ENCODE measurements at places on chromosomes 7 and 10.

GRCh38 chr7:134723892-134724291 lies 55.5 kb upstream of the CALD1 start:
- DNase-seq: no peak

GRCh38 chr7:80498481-80499349 lies 13.1 kb downstream of the GNAT3 start:
- DNase-seq: no peak

- DNase-seq: no peak
Observed at GRCh38 chr10:77485847-77486246, 151.8 kb downstream of the KCNMA1 start.

DNA sequence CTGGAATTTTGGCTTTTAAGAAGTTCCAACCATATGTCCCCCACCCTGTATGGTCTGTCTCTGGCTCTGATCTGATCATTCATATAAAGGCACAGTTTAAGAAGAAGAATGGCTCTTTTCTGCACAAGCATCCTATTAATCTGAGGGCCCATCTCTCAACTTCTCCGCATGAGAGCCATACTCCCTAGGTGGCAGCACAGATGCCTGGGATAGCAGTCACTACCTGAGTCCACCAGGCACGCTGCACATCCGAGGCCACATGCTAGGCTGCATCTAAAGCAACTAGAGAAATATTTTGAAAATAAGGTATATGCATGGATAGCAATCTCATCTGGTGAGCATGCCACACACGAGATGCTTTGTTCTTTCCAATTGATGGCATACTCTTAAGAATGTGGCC lies 565.5 kb downstream of the PARD3 start:
- DNase-seq: no peak

DNA sequence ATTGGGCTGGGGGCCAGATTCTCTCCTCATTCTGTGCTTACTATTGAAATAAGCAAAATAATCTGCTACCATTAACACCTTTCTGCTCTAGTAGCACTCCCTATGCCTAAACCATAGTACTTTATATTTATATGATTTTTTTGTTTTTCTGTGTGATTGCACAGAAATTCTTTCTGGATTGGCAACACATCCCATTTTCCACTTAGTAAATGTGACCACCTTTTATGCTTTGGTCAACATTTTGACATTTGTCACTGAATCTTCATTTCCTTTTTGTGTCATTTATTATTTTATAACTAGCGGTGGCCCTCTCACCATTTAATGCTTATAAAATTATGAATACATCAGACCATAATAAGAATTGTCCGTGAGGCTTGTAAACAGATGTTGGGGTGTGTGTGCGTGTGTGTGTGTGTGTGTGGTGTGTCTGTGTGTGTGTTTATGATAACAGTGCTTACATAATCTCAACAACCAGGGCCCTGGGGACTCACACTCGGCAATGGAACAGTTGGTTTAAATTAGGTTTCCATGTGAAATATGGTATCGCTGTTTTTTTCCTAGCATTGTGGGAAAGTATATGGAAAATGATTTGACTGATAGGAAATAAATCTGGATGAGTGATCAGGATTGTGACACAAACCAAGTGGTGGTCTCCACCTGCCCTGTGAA lies 138.9 kb downstream of the NOC3L start:
- no peak for DNase-seq

Data from islet precursor cell (in vitro differentiated cells).